ENCODE measurements at places on chromosomes 2 and 18. TPM values are rescaled to one million over a fixed set of nuclear protein-coding genes. Genes with fewer than 3 reads are reported as not detected.

GRCh38 chr2:100178085-100178788 lies 35.8 kb upstream of the AFF3 start:
- peak; percentile 90 for DNase-seq

DNA sequence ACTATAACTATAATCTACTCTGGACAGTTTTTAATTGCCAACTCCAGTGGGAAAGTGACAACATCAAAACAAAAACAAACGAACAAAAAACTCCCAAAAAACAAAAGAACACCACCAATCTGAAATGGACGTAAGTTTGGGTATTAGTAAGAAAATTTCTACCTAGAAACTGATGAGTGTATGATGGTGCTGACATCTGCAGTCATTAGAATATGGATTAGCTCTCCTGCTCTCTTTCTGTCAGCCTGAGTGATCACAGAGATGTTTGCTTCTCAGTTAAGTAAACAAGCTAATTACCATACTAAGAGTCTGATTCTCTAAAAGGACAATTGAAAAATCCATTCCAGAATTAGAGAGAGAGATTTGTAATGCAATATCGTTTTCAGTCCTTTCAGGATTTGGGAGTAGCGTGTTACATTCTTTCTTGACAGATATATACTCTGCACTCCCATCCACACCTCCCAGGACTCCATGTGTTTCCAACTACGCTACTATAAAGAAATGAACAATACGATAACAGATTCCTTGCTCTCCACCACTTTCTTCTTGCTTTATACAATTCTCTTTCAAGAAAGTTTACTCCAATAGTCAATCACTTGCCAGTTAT lies 1347.4 kb upstream of the PIK3C3 start:
- no peak for DNase-seq

DNA sequence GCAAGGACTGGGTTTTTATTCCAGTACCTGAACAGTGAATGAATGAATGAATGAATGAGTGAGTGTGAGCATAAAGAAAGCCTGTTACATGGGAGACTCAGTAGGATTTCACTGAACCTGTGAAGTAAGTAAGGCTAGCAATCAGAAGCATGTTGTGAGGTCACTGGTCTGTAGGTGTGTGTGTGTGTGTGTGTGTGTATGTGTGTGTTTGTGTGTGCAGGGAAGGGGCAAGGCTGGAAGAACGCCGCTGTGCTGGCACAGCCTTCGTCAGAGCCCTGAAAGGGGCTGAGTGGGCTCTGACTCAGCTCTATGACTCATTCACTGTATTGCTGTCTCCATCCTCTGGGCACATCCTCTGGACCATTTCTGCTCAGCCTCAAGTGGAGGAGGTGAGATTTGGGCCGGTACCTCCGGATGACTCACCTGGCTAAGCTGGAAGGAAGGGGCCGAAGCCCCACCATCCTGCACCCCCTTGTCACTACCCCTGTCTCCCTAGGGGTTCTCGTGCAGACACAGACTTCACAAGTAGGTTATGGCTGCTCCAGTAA lies 51.4 kb upstream of the MRPL33 start:
- DNase-seq, result peak; percentile 99

DNA sequence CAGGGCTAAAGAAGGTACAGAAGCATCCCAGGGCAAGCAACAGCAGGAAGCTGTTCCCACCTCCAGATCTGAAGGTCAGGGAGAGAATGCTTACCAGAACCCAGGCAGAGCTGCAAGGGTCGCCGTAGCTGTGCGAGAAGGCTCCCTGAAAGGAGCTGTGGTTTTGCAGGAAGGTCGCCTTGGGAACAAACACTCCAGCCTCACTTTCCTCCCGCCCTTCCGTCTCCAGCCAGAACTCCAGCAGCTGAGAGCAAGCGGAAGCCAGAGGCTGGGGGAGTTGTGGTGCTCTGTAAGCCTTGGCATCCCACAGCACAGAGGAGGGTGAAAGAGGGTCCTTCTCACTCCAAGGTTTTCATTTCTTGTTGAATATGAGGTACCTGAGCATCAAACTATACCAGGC lies 18.3 kb upstream of the ICOS start:
- no peak for DNase-seq

HOXD13 gene
- total RNA-seq, result 0.36 TPM

DTNA gene
- 11.6 TPM for total RNA-seq

GRCh38 chr2:85806358-85807118 lies 52.7 kb downstream of the ATOH8 start:
- no peak for DNase-seq

DNA sequence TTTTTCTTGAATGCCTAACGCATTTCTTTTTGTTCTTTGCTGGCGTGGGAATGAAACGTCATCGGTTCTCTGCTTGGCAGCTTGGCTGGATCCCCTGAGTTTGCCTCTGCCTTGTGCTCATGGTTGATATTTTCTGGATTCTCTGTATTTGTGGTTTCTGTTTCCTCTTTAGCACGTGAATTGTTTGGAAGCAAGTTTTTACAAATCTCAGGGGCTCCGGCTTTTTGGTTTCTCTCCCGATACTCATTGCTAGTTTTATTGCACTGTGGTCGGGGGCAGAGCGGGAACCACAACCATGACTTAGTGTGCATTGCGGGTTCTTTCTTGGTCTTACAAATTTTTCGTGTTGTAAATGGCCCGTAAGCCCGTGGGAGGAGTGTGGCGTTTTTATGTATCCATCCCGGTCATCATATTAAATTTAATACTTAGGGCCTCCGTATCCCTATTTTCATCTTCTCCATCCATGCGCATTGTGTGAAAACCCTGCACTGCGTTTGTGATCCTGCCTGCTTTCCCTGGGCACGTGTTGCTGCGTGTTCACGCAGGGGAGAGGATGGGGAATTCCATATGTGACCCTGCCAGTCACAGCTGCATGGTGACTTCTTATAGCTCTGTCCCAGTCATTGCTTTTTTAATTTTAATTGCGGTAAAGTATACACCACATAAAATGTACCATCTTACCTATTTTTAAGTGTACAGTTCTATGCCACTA lies 9.4 kb downstream of the RAMP1 start:
- DNase-seq, result no peak

ANKRD30B gene
- 0.51 TPM for total RNA-seq

PLCL1 gene
- not detected for total RNA-seq

DNA sequence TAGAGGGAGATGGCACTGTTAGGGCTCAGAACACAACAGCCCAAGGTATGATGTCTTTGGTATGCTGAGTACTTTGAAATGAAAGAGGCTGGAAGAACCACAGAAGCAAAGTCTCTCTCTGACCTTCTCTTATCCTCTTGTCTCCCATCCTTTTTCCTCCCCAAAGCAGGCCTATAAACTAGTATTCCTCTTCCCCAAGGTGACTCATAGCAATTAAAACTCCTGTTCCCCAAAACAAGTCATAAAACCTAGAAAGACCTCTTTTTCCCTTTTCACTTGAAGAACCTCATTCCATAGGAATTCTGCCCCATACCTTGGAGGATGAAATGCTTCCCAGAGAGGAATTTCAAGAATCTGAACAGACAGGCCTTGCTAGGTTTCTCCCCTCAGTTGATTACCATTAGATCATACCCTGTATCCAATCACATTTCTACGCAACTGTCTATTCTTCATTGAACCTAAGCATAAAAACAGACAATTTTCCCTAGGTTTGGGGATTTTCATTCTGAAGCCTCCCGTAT lies 25.7 kb downstream of the MDH1 start:
- peak; percentile 96 for DNase-seq

DNA sequence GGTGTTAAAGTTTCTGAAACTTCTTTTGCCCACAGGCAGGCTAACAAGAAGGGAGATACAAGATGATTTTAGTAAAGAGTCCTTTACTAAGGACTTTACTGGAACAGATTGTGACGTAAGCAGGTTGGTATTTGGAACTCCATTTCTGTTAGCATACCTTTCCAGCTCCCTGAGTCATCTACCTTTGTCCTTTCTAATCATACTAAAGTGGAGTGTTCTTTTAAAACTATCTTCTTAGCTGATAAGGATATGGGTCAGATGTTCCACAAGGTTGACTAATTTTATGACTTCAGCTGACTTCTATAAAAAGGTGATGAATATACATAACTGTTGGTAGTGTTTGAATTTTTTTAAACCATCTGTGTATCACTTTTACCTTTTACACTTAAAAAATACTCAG lies 21.1 kb downstream of the UGP2 start:
- peak; percentile 90 for DNase-seq

DNA sequence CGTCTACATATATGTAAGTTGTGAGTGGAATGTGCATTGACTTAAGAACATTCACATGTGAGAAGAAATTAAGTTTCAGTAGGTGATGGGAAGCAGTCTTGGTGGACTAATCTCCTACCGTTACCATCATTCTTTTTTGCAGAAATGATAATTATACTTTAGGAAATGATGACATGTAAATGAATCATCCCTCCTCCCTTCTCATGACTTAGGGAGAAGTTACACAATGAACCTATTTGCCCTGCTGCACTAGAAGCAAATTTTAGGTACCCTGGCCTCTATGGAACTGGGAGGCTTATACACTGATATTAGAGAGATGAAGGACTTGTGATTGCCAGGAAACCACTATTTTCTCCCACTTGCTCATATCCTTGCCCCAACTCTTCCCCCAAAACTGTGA lies 214.2 kb downstream of the CALCRL start:
- peak; percentile 15 for DNase-seq

IL36A gene
- total RNA-seq, result not detected

DNA sequence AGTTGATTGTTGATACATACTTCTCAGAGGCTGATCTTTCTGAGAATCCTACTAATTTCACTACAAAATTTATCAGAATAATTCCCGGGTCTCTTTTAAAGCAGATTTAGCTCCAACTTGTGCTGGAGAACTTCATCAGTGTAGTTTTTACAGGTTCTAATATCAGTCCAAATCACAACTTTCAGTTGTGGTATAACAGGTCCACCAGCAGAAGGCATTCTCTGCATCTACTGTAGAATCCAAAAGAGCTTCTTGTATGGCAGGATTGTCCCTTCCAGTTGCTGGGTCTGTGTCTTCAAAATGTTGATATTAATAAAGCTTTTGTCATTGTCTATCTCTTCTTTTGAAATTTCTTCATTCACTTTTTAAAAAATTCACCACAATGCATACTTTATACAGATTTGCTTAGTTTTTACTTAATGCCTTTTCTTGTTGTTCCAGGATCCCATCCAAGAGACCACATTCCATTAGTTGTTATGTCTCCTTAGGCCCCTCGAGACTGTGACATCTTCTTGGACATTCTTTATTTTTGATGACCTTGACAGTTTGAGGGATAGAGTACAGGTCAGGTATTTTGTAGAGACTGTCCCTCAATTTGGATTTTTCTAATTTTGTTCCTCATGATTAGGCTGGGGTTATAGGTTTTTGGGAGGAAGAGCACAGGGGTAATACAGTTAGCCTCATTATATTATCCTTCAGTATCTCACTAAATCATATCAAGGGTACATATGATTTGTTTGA lies 490.5 kb upstream of the MEX3C start:
- no peak for DNase-seq

TRIM43 gene
- not detected for total RNA-seq
